LHCN-M2 (cell line): ENCODE measurements at places on chromosomes 6 and 20.

GRCh38 chr6:47267301-47267700 lies 42.4 kb downstream of the TNFRSF21 start:
- DNase-seq = no peak

- peak; percentile 76 for DNase-seq
These were observed 21.2 kb upstream of the CCDC167 start for GRCh38 chr6:37520926-37521325.

GRCh38 chr20:61924858-61925554 lies 140.7 kb downstream of the TAF4 start:
- no peak for DNase-seq

DNA sequence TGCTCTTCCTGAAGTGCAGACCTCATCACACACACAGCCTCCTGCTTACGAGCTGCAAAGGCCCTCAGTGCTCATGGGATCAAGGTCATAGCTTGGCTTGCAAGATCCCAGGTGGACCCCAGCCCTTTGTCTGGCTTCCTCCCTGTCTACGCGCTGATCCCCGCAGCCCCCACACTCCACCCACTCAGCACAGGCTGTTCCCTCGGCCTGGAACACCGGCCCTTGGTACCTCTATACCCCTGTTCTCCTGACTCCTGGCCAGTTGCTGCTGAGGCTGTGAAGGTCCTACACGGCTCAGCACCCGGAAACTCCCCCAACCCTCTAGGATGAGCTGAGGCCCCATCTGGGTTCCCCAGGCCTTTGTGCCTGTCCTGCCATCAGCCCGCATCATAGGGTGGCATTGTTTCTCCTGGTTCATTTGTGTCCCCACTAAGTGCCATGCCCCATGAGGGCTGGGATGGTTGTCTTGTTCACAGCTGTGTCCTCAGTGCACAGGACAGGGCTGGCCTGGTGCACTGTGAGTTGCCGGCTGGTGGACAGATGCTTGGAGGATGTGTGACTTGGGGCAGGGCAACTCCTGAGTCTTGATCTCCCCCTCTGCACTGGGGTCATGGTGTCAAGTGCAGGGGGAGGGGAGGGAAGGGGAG lies 57.0 kb downstream of the ADNP start:
- DNase-seq = no peak

DNA sequence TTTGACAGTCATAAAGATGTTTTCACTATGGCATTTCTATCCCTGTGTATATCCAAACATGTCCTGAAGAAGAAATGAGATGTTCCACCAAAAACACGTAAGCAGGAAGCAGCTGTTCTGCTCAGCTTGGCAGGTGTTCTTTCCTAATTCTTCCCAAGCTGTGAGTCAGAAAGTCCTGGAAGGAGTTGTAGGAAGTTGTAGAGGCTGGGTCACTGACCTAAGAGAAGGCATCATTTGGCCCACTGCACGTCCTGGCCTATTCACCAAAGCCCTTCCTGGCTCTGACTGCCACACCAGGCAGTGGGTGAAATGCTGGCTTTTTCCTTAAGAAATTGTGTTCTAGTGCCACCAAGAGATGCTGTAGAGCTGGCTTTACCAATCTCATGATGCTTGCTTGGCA lies 40.3 kb downstream of the STX11 start:
- peak; percentile 99 for DNase-seq

DNA sequence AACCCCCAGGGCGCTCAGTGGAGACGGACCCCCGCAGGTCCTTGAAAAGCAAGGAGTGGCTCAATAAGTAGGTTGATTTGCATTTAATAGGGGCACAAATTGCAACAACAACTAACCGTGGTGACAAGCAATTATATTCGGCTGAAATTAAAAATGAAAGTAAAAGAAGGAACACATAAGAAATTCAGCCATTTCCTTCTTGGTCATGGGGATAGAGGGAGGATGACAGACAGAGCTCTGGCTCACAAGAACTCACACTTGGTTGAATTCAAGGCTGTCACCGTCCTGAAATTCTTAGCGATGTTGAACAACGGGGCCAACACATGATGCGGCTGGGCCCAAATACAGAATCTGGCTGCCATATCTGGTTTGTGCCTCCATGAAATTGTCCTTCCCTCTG lies 129.0 kb downstream of the EDN3 start:
- no peak for DNase-seq

DNA sequence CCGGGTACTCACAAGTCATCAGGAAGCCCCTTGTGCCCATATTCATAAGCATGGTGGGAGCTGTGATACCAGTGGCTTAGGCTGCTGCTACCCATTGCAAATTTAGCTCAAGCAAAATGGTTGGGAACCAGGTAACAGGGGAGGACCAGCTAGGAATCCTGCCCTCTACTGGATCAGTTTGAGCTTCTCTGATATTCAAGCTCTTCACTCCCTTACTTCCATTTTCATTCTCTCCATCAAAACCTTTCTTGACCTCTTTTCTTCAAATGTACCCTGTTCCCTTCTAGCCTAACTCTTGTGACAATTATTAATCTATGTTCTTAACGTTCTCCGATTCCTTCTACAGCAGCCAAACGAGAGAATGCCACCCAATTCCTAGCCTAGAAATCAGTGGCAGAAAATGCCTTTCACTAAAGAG lies 9.7 kb downstream of the NOL7 start:
- DNase-seq = peak; percentile 47

- DNase-seq = no peak
These were observed 78.5 kb downstream of the PDE10A start for GRCh38 chr6:165584541-165584940.

DNA sequence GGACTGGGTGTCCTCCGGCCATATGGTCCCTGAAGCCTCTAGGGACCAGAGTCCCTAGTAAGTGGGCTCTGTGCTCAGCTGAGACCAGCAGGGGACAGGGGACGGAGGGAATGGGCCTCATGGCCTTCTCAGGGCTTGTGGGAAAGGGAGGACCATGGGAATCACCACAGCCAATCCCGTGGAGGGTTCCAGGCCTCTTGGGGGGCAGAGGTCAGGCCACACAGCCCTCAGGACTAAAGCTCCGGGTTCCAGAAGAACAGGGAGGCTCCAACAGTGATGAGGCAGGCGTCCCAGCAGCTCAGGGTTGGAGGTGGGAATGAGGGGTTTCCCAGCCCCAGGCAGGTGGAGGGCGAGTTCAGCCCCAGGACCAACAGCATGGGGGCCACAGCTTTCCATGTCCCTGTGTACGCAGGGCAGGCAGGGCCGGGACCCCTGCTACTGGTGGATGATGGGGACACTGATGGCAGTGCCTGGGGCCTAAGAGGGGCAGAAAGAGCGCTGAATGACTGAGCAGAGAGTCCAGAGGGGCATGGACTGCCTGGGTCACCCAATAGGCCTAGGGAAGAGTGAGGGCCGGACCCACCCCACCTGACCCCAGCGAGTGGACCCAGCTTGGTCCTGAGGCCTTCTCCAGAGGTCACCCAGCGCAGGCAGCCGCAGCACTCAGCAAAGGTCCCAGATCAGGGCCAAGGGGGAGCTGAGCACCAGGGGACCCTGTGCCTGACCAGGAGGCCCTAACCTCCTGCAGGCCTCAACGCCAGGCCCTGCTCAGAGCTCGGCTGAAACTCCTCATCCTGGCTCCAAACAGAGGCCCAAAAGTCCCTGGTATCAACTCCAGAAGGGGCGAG lies 8.8 kb downstream of the MYL9 start:
- no peak for DNase-seq

- no peak for DNase-seq
These were observed 239.7 kb downstream of the TTLL2 start for GRCh38 chr6:167564416-167565250.

DNA sequence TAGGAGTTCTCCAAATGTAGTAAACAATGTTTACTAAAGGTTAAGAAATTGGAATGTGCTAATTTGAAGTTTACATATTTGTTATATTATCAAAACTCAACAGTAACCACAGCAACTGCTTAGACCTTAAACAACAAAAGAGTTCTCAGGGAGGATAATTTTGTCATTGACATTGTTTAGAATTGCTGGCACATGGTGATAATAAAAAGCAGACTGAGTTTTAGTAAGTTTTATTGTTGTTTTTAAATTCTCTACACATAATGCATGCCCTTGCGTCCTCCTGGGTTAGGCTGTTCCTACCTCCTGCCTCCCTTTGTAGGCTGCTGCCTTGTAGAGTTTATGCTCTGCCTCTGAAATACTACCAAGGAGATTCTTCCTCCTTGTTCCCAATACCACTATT lies 28.7 kb downstream of the LAMA4 start:
- DNase-seq = no peak

DNA sequence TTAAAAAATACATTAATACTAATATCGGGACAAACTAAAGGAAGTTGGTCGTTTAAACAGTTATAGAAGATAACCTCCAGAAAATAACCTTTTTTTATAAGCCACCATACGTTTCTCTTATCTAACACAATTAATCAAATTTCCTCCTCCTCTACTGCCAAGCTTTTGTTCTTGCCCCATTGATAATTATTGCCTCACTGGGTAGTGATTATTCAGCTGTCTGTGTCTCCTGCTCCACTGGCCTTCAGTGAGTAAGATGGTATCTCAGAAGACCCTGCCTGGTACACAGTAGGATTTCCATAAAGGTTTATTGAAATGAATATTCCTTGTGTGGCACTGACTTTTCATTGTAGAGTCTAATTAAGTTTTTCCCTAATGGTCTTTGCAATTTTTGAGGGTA lies 165.5 kb upstream of the SCGN start:
- DNase-seq = no peak

DNA sequence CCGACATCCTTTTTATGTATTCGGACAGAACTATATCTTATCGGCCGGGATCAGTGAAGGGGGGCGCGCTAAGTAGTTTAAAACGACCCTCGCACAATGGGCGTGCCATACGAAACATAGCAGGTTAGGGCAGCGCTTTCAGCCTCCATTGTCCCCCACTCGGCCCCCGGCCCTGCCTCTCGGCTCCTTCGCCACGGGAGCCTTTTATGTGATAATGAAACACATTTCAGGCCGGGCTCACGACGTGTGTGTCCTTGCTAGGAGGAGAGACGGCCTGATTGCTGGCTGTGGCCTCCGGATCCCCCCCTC lies 5.3 kb downstream of the FOXA2 start:
- DNase-seq = no peak

GRCh38 chr6:133743621-133744020 lies 145.3 kb upstream of the TCF21 start:
- no peak for DNase-seq

GRCh38 chr6:156102129-156102528 lies 646.5 kb upstream of the NOX3 start:
- DNase-seq = no peak
